Hematopoietic multipotent progenitor cell treated with erythropoietin and hydrocortisone succinate and interleukin-3 and kit ligand, for 15 days (in vitro differentiated cells): ENCODE measurements at places on chromosomes 1 and 21.
A peak's percentile ranks its signal among the peaks of the same experiment; 100 is the strongest.

- no peak for DNase-seq
Observed at GRCh38 chr1:6898974-6899539, 113.8 kb downstream of the CAMTA1 start.

DNA sequence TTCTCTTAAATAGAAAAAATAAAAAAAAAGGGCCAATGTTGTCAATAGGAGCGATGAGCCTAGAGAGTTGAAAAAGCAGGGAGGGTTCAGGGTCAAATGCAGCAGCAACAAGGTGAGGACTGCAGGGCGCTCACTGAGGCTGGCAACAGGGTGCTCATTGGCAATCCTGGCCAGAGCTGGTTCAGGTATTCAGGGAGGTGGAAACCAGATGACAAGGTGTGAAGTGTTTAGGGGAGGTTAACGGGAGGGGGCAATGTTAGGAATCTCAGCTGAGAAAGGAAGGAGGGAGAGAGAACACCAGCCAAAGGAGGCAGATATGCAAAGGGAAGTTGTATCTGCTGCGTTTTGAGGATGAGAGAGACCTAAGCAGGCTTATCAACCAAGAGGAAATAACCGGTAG is 129.8 kb upstream of the DAB1 start:
- DNase-seq: no peak

DNA sequence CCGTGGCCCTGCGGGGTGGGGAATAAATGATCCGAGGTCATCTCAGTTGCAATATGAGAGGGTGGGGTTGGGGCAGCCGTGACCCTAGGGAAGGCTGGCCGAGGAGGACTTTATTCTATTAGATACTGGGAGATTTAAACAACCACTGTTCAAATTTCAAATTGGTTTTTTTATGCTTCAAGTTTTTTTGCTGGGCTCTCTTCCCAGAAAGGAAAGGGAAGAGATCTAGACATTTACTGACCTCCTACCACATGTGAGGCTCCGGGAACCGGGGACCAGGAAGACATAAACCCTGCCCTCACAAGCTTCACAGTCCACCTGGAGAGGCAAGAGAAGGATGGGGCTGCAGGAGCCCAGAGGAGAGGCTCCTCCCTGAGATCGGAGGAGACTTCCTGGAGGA is 207.3 kb downstream of the FOXD2 start:
- no peak for DNase-seq

GRCh38 chr1:66546047-66546810 is 12.3 kb downstream of the SGIP1 start:
- no peak for DNase-seq

DNA sequence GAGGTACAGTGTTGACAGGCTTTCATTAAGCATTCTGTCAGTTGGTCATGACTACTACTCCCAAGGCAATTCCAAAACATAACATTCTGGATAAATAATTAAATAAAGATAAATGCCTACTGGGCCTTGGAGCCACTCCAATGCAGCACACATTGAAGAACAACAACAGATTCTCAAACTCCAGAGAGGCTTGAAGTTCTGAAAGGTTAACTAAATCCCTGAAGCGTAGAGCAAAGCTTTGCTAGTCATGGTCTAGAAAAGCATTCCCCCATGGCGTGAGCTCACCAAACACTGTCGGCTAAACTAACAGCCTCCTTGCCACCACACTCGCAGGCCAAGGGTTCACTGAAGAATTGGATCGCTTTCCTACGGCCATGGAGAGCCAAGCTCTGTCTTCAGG is 268.0 kb downstream of the ATG4C start:
- no peak for DNase-seq

DNA sequence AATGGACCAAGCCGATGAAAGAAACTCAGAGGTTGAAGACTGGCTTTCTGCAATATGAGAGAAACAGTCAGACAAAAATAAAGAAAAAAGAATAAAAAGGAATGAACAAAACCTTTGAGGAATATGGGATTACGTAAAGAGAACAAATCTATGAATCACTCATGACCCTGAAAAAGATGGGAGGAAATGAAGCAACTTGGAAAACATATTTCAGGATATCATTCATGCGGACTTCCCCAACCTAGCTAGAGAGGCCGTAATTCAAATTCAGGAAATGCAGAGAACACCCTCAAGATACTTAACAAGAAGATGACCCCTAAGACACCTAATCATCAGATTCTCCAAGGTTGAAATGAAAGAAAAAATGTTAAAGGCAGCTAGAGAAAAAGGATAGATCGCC is 705.3 kb upstream of the CHRM3 start:
- no peak for DNase-seq

DNA sequence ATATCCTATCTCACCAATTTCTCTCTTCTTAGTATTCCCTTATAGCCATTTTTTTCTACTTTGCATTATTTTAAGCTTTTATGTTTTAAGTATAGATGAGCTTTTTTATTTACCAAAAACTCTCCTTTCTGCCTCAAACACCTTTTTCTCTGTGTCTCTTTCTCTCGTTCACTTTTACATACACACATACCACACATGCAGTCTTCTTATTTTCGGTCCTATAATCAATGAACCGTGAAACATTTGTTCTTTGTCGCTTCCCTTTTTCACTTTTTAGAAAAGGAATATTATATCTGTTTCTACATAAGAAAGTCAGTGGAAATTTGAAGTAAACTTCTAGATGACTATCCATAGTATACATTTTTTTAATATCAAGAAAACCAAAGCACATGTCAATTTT is 183.2 kb downstream of the MRPL39 start:
- DNase-seq: no peak

- no peak for DNase-seq
Observed at GRCh38 chr1:78298349-78298748, 192.4 kb upstream of the PTGFR start.

GRCh38 chr1:66730462-66730861 is 21.8 kb upstream of the DYNLT5 start:
- DNase-seq: no peak

GRCh38 chr1:167949785-167950184 is 12.9 kb upstream of the MPC2 start:
- no peak for DNase-seq

DNA sequence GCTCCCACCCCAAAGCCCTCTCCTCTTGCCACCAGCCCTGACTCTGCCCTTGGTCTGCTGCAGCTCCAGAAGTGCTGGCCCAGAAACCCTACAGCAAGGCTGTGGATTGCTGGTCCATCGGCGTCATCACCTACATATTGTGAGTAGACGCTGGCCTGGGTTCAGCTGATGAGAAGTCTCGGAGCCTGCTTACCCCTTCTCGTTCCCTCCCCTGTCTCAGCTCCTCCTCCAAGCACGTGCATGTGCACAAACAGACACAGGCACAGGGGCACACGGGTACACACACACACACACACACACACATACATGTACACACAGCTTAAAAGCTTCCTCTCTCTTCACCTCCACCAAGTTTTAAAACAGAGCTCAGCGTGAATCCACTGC is 24.3 kb downstream of the CAMK1G start:
- DNase-seq: no peak

DNA sequence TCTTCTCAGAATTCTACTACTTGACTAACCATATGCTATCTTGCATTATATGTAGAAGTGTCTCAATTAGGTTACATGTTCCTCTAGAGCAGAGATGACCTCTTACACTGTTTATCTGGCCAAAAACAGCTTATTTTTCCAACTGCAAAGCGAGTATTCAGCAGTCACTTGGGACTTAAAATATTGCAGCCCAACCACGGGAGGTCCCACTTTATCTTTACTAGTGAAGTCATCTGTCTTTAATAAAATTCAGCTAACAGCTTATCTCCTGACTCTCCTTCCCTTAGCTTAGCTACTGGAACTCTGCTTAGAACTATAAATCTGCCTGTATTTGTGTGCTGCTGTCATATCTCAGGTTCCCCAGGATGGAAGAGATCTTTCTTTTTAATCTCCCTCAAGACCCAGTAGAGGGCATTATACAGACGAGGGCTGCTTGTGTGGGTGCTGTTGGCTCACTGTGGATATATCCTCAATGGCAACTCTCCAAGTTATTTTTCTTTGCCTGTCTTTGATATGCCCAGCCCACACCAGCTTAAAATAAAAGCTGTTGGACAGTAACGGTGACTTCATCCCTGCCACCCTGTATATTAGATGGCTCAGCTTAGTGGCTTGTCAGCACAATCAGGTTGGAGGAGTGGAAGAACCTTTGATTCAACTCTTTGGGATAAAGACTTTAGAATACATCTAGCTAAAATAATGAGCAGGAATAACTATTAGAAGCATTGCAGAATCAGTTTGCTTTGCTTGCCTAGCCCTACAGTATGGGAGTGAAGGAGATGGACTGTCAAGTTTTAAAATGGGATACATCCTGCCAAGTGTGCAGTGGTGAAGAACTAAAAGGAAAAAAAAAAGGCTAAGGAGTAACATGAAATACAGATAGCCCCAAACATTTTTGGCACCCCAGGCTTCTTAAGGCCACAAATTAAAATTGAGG is 9.6 kb downstream of the ENSA start:
- DNase-seq: peak; percentile 62

DNA sequence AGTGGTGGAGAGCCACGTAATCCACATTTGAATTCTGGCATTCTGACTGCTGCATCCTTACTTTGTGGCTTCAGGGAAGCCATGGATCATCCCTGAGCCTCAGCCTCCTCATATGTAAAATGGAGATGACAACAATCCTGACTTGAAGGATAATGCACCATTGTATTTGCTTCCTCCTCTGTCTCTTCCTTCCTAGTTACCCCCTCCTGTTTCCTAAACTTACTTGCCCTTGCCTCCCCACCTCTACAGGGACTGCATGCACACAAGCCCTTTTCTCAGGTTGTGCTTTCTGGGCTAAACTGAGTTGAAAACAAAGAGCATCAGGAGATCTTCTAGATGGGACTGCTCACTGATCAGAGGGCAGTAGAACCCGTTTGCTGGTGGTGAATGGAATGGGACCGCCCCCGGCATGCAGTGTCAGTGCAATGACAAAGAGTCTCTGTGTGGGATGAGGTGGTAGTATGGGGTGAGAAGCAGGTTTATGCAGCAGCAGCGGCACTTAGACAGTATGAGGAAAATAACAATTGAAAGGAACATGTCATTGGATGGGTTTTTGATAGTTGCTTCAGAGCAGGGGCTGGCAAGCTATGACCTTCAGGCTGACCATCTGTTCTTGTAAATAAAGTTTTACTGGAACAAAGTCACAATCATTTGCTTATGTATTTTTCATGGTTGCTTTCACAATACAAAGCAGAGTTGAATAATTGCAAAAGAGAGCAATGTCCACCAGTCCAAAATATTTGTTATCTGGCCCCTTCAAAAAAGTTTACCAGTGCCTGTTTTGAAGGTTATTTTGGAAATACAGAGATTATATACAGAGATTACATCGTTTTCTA is 6.1 kb upstream of the ADAMTS1 start:
- no peak for DNase-seq

DNA sequence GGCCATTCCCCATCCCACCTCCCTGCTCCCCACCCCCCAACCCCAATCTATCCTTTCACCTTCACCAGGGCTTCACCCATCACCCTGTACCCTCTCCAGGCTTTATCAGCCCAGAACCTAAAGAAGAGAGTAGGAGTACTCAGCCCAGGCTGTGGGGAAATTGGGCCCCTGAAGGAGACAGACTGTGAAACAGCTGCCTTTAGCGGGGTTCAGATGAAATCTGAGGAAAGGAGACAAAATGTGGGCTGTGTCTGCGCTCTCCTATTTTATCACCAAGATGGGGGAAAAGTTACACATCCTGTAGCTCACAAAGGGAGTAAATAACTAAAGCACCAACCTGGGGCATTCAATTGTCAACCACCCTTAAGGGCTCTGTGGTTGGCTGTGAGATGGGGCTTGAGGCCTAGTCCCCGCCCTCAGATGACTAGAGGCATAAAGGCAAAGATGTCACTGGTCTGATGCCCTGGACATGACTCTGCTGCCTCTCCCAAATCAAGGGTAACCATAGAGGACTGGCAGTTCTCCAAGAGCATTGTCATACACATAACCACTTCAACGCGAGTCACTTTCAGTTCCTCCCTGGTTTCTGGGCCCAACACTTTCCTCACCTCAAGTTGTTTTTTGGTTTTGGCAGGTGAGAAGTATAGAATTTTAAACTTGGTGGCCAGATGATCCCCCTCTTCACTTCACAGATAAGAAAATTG is 30.0 kb downstream of the SLC27A3 start:
- DNase-seq: peak; percentile 70

DNA sequence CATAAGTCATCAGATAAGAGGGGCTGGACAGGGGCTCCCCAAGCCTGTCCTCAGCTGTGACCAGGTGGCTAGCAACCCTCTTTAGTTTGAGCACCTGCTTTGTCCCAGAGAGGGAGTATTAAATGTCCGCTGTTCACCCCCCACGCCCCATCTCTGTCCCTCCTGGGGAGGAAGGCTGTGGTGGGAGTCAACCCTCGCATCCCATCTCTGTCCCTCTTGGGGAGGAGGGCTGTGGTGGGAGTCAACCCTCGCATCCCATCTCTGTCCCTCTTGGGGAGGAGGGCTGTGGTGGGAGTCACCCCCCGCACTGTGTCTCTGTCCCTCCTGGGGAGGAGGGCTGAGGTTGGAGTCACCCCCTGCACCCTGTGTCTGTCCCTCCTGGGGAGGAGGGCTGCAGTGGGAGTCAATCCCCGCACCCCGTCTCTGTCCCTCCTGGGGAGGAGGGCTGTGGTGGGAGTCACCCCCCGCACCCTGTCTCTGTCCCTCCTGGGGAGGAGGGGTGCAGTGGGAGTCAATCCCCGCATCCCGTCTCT is 72.6 kb upstream of the ABCG1 start:
- DNase-seq: no peak

DNA sequence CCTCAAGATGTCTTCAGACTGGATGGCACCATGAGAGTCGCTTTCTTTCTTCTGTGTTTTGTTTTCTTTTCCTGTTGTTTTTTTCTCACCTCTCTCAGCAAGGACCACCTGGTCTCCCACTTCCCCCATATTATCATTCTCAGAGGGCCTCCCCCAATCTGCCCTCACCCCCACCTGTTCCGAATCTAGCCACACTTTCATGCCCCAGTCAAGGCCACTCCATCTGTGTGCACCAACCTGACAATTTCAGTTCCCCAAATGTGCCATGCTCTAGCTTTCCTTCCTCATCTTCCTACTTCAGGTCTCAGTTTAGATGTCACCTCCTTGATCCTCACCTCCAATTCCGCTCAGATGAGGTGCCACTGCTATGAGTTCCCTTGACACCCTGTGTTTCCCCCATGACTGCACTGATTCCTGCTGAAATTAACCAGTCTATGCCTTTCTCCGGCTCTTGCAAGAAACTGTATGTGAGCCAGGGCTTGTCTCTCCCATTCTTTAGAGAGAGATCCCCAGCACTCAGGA is 146.2 kb downstream of the PLPP3 start:
- DNase-seq: no peak

DNA sequence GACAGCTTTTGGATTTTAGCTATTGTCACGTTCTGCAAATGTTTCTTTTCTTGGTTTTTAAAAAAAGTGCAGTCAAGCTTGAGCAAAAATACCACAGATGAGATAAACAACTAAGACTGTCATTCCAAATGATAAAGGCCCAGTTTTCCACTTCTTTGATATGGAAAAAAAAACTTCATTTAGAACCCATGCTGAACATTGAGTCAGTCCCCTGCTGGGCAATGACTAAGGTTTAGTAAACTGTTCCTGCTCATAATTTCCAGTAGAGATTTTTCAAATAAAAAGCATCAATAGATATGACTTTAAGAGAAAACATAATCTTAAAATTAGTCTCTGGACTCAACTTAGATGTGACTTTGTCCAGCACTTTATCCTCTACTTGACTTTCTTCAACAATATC is 167.9 kb upstream of the C8B start:
- DNase-seq: no peak
